ENCODE measurements at places on chromosomes 7 and 10.

DNA sequence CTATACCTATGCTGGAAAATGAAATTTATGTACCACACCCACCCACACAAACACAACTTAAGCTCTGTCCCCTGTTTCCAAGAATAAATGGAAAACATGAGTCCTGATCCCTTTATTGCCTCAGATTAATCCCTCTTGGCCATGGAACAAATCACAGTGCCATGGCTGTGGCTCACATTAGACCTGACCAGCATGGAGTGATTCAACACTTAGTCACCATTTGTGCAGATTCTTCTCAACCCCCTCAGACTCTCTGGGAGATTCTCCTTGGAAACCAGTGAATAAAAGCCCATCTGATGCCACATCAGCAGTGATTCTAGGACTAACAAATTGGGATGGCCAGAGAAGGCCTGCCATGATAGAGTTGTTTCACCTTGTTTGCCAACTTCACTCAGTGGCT is 204.4 kb upstream of the TMEM72 start:
- DNase-seq, result no peak

- no peak for DNase-seq
These were observed 246.8 kb downstream of the CELF2 start for GRCh38 chr10:11264296-11265048.

GRCh38 chr7:116071629-116072028 is 41.1 kb upstream of the TFEC start:
- no peak for DNase-seq

- no peak for DNase-seq
These were observed 718.2 kb upstream of the PCDH15 start for GRCh38 chr10:55519264-55519663.

- DNase-seq, result no peak
These were observed 8.9 kb downstream of the HIP1 start for GRCh38 chr7:75729851-75730274.
